Activated CD4-positive, alpha-beta T cell treated with anti-CD3 and anti-CD28 coated beads, Interleukin-2, Interleukin-4, amounts not matched to agents 100 ng/mL and 50 ng/mL, durations not matched to agents 16 hours and 8 hours (primary cell): ENCODE measurements at places on chromosomes 5 and 9.

DNA sequence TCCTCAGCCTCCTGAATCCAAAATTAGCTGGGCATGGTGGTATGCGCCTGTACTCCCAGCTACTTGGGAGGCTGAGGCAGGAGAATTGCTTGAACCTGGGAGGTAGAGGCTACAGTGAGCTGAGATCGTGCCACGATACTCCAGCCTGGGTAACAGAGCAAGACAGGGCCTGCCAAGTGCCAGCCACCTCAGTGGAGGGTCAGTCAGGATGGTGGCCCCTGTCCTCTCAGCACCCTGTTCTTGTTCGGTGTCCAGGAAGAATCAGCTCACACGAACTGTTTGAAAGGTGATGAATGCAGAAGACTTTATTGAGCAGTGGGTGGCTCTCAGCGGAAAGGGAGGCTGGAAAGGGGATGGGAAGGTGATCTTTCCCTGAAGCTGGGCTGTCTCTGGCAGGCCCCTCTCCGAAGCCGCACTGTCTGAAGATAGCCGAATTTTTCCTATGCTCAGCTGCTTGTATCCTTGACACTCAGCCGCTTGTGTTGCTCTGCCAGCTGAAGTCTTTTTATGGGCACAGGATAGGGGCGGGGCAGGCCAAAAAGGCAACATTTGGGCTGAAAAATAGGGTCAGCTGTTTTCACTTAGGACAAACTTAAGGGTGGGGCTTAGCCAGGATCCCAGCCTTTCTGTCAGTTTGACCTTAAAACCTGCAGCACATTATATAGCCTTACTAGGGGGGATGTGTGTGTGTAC is 50.9 kb downstream of the UBE2R2 start:
- DNase-seq = no peak

DNA sequence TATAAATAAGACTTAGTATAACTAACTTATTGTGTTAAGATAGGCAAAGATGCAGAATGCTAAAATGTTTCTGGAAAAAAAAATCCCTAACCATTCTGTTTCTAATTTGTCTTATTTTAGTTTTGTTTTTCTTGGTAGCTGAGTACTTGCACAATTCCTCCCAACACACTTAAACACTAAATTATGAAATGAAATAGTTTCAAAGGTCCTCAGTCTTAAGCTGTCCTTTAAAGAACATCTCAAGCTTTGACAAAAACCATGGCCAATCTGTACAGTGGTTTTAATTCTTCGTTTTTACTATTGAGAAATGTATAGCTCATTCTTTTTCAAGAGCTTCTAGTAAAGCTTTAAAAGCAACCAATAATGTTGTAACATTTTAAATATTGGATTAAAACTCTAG is 171.5 kb downstream of the EDIL3 start:
- DNase-seq = no peak

DNA sequence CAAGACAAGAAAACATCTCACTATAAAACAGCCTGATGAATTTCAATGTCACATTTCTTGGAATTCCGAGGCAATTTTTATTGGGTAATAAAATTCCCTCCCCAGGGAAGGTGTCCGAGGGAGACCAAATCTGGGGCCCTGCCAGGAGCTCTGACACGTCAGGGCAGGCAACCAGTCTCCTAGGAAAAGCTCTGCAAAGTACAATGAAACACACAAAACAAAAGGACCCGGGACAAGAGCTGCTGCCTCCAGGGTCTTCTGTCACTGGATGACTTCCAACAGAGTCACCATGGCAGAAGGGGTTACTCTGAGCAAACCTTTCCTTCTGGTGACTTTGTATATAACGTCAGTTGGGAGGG is 50.8 kb downstream of the SAXO1 start:
- DNase-seq = no peak

DNA sequence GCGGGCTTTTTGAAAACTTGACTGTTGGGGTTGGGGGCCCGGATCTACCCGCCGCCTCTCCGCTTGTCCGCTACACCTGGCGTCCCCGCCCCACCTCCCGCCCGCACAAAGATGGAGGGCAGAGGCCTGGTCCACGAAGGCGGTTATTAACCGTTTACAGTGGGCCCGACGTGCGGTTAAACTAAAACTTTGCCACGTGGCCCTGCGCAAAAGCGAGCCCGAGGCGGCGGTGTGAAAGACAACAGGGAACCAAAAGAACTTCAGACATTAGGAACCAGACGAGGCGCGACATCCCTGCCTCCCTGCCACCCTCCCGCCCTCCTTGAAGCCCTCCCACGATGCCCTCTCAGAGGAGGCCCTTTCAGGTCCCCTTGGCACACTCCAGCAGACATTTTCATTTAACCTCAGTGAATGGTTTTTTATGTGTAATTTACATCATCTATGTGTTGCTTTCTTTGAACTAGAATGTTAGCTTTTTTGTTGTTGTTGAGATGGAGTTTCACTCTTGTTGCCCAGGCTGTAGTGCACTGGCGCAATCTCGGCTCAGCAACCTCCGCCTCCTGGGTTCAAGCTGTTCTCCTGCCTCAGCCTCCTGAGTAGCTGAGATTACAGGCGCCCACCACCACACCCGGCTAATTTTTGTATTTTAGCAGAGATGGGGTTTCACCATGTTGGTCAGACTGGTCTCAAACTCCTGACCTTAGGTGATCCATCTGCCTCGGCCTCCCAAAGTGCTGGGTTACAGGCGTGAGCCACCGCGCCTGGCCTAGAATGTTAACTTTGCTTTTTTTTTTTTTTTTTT is 999 bp upstream of the HNRNPA0 start:
- DNase-seq = no peak

GRCh38 chr5:118121258-118121657 is 867.1 kb downstream of the DTWD2 start:
- DNase-seq = no peak
